ENCODE measurements at places on chromosomes 2 and 18.

- DNase-seq: no peak
These were observed 1346.2 kb downstream of the SUCLG1 start for GRCh38 chr2:83112858-83113257.

DNA sequence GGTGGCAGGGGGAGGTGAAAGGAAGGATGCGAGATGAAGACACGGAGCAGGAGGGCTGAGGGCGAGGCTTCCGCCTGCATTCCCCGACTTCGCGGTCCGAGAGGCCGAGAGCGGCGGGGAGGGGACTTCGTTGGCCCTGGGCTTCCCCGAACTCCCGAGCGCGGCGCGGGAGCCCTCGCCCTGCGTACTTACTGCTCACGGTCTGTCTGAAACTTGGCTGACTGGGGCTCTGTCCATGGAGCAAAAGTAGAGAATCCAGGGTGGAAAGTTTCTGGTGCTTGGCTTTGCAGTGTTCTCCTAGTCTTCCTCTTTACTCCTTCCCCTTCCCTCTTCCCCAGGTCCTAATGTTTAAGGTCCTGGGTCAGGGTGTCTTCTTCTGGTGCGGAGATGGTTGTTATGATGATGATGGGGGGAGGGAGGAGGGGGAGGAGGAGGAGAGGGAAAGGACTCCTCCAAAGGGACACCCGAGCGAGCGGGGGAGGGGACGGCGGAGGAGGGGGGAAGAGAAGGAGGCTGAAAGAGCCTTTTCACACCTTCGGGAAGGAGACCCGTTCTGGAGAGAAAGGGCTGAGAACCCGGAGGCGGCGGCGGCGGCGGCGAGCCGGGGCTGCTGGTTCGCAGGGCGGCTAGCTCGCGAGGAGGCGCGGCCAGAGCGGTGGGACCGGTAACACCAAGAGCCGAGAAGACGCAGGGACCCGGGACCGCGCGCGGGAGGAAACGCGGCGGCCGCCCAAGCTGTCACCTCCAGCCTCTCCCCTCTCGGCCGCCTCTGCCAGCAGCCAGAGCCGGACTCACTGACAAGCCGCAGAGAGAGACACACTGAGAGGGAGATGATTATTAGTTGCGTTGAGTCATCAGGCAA, at the start of gene SATB2:
TSS of gene SATB2 (minus strand) at position 793 of the 862 bp plus-strand sequence. CDS start 1,902 bp downstream, outside the sequence.
- no peak for DNase-seq

GRCh38 chr2:200765995-200766660, 45.6 kb upstream of the BZW1 start:
- DNase-seq: no peak

DNA sequence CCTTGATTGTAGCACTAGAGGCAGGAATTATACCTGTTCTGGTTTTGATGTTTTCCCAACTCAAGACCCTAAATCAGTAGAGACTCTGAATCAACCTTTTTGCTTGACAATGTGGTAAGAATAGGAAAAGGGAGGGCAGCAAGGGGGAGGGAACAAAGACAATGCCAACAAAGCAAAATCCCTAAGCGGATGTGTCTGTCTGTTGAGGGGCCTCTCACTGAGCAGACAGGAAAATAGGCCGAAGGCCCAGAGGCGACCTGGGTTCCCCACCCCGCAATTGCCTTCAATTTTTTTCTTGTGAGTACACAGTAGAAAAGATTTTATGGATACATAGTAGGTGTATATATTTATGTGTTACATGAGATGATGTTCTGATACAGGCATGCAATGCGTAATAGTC, 75.6 kb downstream of the MAP4K4 start:
- no peak for DNase-seq

DNA sequence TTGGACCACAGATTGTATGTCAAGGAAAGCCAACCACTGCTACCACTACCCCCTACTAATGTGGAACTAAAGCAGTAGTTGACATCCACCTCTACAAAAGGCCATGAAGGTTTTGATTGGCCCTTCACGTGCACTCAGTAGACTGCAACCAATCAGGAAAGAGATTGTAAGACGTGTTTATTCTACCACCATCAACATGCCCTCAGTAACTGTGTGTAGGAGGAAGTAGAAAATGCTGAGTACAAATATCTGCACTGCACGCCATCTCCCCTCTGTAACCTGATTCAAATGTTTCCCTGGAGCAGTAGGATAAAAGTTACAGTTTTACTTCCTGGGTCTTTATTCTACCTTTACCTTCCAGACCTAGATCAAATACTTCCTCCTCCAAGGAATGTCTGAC, 2.9 kb upstream of the CASP10 start:
- DNase-seq: no peak

- DNase-seq: no peak
These were observed 11.7 kb downstream of the ANO7 start for GRCh38 chr2:241199897-241200821.

GRCh38 chr2:121008975-121009374, 273.3 kb downstream of the GLI2 start:
- no peak for DNase-seq

DNA sequence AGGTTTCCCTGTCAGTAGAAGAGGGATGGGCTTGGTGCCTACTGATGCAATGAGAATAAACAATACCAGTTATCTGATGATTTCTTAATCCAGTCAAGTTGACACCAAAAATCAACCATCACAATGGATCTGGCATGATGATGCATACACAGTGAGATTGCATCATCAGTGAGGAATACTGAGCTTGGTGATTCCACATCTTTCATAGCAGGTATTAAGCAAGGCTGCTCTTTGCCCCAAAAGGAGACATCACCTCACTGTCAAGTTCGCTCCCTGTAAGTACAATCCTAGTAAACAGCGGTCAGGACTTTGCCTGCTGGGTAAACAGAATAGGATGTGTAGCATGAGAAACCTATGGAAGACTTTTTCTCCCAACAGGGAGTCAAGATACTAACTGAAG, 282.7 kb upstream of the CDH2 start:
- no peak for DNase-seq

DNA sequence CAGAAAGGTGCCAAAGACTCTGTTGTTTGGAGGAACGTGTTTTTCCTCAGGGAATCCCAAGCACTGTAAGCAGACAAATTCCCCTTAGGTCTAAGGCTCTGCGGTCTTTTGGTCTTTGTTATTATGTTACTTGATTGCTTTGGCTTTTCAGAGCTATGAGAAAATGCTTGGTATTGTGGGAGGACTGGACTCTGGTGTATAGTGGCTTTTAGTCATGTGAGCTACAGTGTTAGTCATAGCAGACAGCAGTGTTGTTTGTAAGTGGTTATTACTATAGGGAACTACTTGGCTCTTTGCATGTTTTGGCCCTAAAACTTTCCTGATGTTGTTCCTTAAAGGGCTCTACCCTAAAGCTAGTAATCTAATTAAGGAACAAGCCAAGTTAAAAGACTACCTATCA, 956.2 kb upstream of the LRATD1 start:
- DNase-seq: no peak

DNA sequence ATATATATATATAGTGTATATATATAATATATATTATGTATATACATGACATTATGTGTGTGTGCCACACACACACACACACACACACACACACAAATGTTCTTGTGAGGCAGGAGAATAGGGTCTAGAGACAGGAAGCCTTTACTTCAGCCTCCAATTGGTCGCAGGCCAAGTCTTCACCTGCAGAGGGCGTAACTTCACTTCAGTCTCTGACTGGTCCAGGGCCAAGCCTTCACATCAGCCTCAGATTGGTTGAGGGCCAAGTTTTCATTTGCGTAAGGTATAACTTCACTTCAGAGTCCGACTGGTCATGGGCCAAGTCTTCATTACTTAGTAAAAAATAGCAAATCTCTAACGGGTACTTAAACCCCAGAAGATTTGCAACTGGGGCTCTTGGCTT, 13.2 kb upstream of the SS18 start:
- no peak for DNase-seq

DNA sequence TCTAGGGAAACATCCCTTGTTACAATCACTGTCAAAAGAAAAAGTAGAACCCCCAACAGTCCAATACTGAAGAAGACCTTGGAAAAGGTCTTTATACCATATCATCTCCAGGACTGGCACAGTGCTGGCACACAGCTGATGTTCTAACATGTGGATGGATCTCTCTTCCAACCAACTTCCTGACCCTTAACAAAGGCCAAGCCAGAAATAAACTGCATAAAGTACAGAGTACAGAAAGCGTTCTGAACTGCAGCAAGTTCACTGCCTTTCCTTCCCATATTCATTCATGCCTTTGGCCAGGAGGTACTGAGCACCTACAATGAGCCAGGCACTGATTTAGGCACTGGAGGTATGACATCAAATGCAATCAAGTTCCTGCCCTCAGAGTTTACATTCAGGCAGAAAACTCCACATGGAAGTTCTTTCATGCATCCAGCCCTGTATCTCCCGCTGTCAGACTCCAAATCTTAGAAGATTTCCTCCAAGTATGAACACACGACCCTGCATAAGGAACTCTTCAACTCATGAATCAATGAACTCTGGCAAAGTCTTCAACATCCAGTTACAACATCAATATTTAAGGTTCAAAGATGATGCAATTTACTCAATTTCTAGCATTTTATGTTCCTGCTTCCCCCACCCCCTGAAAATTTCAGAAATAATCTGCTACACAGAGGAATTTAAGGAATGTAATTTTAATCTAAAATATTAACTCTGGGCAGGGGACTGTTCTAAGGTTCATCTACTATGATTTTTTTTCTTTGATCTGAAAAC, 33.8 kb downstream of the ACVR1 start:
- DNase-seq: no peak

DNA sequence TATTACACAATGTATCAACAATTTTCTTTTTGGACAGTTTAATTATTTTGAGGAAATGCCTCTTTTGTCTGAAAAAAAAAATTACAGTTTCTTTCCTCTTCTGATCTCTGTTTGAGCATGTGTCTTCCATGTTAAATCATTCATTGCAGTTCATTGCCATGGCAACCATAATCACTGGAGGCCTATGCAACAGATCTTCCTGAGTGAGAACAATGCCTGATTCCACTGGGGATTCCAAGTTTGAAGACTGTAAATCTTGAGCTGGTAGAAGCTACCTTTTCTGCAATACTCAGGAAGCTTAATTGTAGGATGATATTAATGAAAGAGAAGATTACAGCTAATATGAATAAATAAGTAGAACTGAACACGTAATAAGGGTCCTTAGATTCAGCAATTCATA, 721.4 kb upstream of the CNTNAP5 start:
- DNase-seq: no peak

- DNase-seq: no peak
These were observed 67.8 kb downstream of the DIPK1C start for GRCh38 chr18:74389171-74389927.

DNA sequence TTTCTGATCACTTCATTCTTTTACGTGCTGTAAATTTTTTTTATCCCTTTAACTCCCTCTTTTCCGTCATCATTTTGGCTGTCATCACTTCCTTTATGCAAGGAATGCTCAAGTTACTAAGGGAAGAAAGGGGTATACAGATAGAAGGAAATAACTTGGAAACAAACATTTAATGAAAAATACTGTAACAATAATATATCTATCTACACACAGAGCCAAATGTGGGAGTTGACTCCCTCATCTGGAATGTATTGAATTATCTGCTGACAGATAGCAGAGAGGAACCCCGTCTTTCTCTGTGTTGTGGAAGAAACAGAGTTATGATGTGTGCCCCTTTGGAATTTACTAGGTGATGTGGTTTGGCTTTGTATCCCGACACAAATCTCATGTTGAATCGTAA, 182.5 kb upstream of the NXPH2 start:
- no peak for DNase-seq

DNA sequence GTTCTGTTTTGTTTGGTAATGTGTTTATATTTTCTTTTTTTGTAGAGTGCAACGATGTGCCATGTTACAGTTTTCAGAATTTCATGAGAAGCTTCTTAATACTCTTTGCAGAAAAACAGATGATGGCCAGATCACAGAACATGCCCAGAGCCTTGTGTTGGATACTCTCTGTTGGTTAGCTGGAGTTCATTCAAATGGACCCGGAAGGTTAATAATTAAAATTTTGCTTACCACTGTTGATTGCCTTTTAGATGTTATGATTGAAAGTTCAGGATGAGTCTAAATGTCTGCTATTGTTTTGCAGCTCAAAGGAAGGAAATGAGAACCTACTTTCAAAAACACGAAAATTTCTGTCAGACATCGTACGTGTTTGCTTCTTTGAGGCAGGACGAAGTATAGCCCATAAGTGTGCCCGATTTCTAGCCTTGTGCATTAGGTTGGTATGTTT, 85.2 kb downstream of the BIRC6 start:
- DNase-seq: no peak

DNA sequence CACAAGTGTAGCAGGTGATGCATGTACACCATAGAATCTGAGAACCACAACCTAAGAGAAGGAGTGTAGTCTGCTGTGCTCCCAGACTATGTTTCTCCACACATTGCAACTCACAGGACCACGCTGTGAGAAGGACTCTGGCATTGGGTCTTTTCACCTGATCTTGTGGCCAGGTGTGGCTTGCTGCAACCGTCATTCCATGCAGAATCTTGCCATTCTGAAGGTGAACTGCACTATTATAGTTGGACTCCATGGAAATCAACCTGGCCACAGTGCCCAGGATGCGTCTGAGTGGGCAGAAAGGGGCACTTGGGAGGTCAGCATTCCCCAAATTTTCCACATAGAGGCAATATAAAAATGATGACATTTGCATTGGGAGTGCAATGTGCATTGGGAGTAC, 122.2 kb downstream of the CAPN13 start:
- no peak for DNase-seq

DNA sequence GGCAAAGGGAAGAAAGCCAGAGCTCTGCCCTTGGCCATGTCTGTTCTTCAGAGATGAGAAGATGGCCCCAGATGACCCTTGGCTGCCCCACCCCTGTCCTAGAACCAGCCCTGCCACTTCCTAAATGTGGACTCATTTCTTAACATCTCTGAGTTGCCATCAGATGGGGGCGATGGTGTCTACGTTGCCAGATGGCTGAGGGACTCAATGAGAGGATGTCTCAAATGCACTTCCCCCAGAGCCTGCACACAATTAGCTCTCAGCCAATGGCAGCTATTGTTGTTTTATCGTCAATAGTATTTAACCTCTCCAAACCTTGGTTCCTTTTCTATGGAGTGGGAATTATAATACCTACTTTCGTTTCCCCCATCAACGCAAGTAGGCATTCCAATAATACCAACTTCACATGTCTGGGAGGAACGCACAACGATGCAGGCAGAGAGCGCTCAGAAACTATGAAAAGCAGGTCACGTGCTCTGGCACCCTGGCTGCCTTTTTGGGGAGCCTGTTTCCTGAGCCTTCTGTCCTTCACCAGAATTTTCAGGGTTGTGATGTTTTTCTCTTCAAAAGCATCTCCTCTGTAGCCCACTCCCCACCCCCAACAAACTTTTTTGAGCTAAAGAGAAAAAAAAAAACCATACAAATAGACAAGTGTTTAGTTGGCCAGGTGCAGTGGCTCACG, 100.3 kb downstream of the MCFD2 start:
- no peak for DNase-seq

GRCh38 chr2:40511661-40512213, 59.8 kb upstream of the SLC8A1 start:
- DNase-seq: no peak

DNA sequence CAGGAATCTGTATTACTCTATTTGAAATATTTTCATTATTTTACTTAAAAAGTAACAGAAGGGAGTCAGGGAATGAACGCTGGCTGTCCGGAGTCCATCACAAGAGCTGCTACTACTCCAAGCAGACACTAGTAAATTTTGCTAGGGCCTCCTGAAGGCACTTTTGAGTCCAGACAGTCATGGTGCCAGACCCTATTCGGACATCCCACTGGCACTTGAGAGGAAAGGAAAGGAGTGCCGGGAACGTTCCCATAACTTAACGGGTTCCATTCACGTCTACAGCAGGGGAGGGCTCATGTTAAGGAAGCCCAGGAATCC, 563 bp upstream of the GMCL1 start:
- DNase-seq: no peak

Measured in stimulated activated CD8-positive, alpha-beta memory T cell treated with anti-CD3 and anti-CD28 coated beads, Interleukin-4, amount 100 ng/mL, for 4 hours (primary cell).